ENCODE measurements at places on chromosomes 6 and 20. TPM values are rescaled to one million over a fixed set of nuclear protein-coding genes. Genes with fewer than 3 reads are reported as not detected.

The POFUT1 gene
- total RNA-seq: 13.8 TPM

The F13A1 gene
- total RNA-seq: 3.2 TPM

The ENPP3 gene
- total RNA-seq: 0.25 TPM

The ATP9A gene
- total RNA-seq: 242 TPM

The KCNS1 gene
- total RNA-seq: 1.7 TPM
